Activated CD4-positive, alpha-beta T cell treated with anti-CD3 and anti-CD28 coated beads for 48 hours (primary cell): ENCODE measurements at places on chromosomes 3 and 15.

GRCh38 chr3:55362210-55362960 is 124.7 kb downstream of the WNT5A start:
- no peak for DNase-seq

DNA sequence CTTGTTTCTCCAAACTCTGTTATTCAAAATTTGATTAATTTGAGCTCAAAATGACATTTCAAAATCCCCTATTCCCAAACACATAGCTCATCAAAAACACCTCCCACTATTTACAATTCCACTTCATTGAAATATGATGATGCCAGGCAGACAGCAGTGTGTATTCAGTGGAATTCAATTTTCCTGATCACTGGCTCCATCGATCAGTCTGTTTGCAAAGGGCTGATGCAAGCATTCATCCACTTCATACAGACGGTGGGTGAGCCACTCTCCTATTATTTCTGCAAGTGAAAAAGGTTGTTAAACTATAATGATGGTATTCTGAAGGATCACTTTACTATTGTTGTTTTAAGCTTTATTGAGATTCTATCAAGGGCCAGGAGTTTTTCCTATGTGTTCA is 90.7 kb downstream of the RTP4 start:
- no peak for DNase-seq

GRCh38 chr3:114758831-114759699 is 388.0 kb downstream of the ZBTB20 start:
- DNase-seq, result no peak

GRCh38 chr3:111904376-111905241 is 45.5 kb downstream of the PHLDB2 start:
- no peak for DNase-seq

GRCh38 chr3:128568602-128569490 is 75.8 kb upstream of the GATA2 start:
- no peak for DNase-seq

DNA sequence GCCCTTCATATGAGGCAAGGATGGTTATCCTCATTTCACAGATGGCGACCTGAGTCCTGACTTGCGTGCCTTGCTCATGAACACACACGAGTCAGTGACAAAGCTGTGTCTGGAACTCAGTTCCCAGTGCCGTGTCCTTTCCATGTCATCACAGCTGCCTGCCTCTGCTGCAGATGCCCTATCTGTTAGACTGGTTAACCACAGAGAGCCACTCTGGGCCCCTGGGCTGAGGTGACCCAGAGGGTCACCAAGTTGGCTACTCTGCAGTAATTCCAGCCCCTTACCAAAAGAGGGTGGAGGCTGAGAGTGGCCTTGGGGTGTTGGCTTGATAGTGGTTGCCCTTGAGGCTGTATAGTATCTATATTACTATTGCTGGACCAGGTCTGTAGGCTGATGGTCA is 41.0 kb downstream of the RAB11A start:
- DNase-seq, result no peak

GRCh38 chr3:12956316-12956660 is 114.9 kb upstream of the RPL32 start:
- DNase-seq, result no peak

DNA sequence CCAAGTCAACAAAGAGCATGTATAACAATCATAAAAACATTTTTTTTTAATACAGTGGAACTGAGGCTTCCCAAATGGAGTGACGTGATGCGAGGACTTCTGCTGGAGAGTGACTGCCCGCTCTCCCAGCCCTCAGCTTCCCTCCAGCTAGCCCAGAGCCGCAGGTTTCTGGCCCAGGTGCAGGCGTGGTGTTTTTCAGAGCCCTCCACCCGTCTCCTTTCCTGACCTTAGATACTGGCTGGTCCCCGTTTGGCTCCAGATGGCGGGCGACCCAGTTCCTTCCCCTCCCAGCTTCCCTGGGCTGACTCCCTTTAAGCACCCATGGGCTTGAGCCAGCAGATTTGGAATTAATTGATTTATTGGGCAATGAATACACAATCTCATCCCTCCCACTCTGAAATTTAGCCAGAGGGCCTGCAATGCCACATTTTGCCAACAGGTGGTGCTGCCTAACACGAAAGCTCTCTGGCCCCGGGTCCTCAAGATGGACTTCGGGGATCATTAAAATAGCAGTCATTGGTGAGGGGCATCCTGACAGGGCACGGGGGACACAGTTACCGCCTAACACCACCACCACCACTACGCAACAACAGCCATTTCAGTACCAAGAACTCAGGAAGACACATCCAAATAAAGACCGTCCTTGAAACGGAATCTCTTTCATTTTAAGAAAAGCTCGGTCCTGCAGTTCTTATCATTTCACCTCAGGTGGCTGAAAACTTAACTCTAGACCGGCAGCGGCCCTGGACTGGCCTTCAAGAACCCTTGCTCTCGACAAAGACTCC is 47.5 kb upstream of the MUC4 start:
- peak; percentile 85 for DNase-seq

DNA sequence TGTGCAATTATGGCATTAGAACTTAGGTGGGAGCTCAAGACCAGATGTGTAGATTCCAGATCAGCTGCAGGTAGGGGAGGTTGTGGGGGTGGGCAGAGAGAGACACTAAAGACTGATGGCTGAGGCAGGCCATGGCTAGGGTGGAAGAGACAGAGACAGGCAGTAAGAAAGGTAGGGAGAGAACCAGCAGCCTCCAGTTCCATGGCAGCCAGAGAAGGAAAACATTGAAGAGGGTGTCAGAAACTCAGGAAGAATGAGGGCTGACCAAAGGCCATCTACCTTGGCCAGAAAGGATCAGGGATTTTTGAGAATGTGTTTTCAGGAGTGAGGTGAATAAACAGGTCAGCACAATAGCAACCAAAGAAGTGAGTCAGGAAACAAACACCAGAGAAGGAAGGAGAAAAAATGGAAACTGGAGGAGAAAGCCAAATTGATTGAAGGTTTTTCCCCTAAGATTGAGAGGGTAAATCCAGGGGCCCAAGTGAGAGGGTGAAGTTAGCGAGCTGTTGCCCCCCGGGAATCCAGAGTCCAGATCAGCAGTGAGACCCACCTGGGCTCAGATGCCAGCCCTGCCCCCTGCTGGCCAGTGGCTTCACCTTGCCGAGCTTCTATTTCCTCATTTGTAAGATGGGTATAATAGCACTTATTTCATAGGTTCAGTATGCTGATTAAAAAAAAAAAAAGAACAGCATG is 41.0 kb downstream of the ABHD2 start:
- DNase-seq, result peak; percentile 68
